ENCODE measurements at places on chromosomes 16 and 17. TPM values are rescaled to one million over a fixed set of nuclear protein-coding genes. Genes with fewer than 3 reads are reported as not detected.

The PVALEF gene
- total RNA-seq = not detected

- no peak for DNase-seq
Observed at GRCh38 chr17:19677736-19678379, 29.3 kb downstream of the ALDH3A2 start.

DNA sequence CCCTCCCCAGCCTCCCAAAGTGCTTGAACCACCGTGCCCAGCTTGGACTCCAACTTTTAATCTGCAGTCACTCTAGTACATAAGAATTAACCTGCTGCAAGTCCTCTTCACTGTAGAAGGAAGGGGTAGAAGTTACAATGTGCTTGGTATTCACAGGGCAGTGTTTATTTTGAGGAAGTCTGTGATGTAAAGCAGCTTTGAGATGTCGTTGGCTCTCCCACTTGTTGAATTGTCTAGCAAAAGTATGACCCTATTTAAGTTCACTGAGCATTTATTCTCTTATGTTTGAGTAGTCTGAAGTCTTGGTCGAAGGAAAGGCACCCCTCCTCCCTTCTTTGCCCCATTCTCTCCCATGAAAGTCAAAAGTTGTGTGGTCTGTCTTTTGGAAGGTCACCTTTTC, 28.2 kb downstream of the SF3B3 start:
- DNase-seq = no peak

DNA sequence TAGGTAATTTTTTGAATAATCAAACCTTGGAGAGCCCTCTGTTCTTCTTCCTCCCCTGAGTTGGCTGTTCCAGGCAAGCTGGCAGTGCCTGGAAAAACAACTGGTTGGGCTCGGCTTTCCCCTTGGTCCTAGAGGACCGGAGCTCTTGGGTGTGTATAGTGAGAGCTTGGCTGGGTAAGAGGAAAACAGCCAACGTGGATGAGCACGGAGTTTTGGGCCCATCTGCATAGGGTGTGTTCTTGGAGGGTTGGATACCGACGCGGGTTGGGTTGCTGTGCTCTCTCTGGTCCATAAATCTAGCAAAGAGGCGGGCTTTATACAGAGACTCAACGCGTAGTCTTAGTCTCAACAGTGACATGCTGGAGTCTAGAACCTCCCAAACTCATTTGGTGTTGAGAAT, 23.2 kb downstream of the ITGB3 start:
- DNase-seq = peak; percentile 97

DNA sequence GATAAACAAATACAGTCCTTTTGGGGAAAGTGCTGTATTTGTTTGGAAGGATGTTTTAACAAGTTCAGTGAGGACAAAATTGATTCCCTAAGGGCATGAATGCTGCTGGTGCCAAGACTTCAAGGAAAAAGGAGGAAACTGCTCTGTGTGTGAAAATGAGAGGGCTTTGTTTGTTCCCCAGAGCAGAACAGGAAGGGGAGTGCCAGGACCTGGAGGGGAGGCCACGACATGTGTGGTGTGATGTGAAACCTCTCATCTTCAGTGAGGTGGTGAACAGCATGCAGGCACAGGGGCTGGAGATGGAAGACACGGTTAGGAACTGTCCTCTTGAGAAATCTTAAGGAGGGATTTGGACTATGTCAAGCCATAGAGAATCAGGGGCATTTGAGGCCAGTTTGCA, 46.6 kb upstream of the GRIN2A start:
- DNase-seq = no peak

DNA sequence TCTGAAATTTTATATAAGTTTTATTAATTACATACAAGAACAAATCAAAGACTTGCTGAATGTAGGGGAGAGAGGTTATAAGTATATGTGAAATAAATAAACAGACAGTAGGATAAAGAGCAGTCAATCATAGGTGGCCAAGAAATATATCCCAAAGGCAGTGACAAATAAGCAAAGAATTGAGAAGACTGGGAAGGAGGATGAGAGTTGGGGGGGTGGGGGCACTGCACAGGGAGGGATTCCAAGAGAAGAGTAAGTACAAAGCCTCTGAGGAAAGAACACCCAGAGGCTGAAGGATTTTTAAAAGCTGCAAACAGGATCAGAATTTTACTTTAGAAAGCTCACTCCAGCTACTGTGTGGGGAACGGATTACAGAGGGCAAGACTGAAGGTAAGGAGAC, 2.8 kb downstream of the PELP1 start:
- no peak for DNase-seq

The MYLK3 gene
- total RNA-seq = 1.4 TPM

- peak; percentile 59 for DNase-seq
Observed at GRCh38 chr17:59838052-59838916, 54.5 kb downstream of the TUBD1 start.

DNA sequence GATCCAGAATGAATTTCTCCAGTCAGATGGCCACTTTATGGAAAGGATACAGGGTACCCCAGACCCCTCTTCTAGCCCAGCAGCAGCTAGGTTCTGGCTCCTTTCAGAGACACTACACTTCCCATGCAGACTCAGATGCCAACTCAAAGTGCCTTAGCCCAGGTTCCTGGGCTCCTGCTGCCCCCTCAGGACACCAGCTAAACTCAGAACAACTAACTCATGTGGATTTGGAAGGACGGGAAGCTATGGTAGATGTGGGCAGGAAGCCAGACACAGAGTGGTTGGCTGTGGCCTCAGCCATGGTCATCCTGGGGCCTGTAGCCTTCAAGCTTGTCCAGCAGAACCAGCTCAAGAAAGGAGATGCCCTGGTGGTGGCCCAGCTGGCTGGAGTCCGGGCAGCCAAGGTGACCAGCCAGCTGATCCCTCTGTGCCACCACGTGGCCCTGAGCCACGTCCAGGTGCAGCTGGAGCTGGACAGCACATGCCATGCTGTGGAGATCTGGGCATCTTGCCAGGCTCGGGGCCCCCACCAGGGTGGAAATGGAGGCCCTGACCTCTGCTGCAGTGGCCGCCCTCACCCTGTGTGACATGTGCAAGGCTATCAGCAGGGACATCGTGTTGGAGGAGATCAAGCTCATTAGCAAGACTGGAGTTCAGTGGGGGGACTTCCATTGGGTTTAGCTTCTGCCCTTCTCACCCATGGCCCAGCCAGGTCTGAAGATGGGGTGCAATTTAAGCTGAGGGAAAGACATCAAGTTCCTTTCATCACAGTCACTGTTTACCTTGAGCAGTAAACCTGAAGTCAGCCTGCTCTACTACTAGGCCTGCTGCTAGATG, 111.8 kb downstream of the N4BP1 start:
- DNase-seq = no peak

DNA sequence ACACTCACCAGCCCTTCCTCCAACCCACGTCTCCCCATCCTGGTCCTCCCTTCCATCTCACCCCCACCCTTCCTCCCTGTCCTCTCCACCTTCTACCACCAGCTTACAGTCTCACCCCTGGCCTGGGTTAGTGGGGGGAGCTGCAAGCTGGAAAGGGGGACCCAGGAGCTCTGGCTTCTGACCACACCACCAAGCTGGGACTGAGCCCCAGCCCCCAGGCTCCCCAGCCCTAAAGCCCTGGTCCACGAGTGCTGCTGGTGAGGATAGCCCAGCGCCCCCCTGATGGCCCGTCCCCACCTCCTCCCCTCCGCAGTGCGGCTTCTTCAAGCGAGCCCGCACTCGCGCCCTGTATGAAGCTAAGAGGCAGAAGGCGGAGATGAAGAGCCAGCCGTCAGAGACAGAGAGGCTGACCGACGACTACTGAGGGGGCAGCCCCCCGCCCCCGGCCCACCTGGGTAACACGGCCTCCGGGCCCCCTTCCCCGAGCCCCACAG, 7.2 kb upstream of the PDK2 start:
- DNase-seq = no peak

DNA sequence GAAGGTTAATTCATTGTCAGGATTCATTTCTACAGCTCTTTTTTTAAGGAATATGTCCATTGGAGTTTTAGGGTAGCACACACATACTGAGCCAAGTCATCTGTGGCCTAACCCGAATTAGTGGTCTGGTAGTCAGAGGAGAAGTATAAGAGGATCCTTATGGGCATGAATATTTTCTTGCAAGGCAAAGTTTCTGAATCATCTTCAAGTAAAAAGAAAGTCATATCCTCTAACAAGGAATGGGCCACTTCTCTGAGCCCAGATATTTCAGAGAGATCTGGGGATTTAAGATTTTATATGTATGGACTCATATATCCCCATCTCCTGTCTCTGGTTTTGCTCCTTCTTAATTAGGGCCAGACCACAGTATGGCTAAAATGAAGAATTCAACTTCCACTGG, 99.2 kb upstream of the CDH8 start:
- peak; percentile 2 for DNase-seq

GRCh38 chr17:79832218-79833109, 6.8 kb downstream of the CBX4 start:
- peak; percentile 39 for DNase-seq

GRCh38 chr16:8905168-8905762, 23.1 kb downstream of the LITAFD start:
- no peak for DNase-seq

The SHPK gene
- 9.4 TPM for total RNA-seq

- DNase-seq = no peak
Observed at GRCh38 chr16:88616736-88617135, 21.6 kb upstream of the IL17C start.

GRCh38 chr16:80667925-80668324, 127.1 kb downstream of the DYNLRB2 start:
- no peak for DNase-seq

DNA sequence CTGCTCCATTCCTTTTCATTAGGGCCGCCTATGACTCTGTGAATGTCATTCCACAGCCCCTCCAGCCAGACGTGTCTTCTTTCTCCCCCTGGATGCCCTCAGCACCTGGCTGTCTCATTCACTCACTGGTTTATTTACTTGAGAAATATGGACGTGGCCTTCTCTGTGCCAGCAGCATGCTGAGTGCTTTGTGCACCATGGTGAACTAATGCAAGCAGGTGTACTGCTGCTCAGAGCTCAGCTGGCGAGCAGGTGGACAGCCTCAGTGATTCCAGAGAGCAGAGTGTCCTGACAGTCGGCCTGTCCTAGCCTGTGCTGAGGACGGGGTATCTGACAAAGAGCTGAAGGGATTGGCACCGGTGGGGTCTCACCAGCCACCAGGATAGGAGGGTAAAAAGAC, 96.7 kb downstream of the GNAO1 start:
- DNase-seq = no peak

The CCDC200 gene
- not detected for total RNA-seq

DNA sequence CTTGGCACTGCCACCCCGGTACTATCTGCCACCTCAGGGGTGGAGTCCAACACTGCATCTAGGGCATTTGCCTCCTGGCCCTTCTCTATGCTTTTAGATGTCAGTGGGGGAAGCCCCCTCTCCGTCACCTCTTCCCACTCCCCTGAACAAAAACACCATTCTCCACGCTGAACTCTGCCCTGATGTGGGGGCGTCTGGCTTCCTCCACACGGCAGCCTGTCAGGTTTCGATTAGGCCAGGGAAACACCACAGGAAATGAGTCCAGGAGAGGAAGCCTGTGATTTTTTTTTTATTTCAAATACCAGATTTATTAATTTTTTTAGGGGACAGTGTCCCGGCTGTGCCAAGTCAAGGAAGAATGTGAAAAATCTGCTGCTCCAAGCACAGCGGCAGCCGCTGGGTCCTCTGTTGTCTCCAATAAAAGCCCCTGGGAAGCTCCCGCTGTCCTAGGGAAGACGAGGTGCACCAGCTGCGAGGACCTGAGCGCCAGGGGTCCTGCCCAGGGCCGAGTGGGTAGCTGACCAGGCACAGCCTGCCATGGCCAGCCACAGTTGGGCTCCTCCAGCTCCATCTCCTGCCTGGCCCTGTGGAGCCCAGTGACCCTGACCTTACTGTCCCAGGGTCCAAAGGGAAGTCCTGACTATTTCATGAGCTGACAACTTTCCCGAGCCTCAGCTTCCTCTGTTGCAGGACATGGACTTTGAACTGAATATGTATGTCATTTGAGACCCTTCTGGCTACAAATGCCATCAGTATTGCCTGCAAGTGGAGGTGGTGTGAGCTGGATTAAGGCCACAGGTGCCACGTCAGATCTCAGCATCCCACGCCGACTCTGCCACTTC, 336.7 kb downstream of the FOXL1 start:
- no peak for DNase-seq

DNA sequence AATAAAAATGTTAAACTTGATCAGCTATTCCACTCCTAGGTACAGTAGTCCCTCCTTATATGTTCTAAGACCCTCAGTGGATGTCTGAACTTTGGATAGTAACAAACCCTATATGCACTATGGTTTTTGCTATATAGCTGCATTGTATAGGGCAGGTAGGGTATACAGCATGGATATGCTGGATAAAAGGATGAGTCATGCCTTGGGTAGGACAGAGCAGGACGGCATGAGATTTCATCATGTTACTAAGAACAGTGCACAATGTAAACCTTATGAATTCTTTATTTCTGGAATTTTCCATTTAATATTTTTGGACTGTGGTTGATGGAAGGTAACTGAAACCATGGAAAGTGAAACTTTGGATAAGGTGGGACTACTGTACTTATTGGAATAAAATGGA, 235.1 kb downstream of the CEP112 start:
- DNase-seq = no peak

The SLC5A11 gene
- not detected for total RNA-seq

The ADAD2 gene
- total RNA-seq = not detected

- DNase-seq = no peak
Observed at GRCh38 chr17:57271821-57272220, 15.5 kb downstream of the MSI2 start.

The ERI2 gene
- total RNA-seq = 26.7 TPM

DNA sequence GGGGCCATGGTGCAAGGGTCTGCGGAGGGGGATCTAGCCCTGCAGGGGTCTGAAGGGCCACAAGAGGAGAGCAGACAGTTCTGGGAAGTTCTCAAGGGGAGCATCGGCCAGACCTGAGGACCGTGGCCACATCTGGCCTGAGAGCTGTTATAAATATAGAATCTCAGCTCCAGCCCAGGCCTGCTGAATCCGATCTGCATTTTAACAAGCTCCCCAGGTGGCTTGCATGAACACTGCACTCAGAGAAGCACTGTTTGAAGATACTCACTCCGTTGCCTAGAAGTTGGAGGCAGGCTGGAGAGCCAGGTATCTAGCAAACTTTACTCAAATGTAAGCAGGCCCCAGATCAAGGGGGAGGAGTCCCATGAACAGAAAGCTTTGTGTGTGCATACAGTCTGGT, 61.3 kb downstream of the NKD1 start:
- DNase-seq = peak; percentile 85

DNA sequence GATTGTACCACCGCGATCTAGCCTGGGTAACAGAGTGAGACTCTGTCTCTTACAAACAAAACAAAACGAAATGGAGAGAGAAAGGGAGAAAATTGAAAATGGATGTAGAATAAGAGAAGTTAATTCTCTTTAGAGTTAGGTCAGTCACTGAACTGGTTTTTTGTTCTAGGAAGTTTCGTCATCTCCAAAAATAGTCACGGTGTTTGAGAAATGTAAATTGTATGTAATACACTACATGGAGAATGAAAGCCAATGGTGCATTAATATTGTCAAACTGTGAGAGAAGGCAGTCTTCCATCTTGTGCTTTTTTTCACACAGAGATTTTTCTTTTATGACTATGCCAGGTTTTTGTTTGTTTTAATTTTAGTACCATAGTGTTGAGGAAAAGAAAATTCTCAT, 145.9 kb downstream of the BCAS3 start:
- DNase-seq = no peak

DNA sequence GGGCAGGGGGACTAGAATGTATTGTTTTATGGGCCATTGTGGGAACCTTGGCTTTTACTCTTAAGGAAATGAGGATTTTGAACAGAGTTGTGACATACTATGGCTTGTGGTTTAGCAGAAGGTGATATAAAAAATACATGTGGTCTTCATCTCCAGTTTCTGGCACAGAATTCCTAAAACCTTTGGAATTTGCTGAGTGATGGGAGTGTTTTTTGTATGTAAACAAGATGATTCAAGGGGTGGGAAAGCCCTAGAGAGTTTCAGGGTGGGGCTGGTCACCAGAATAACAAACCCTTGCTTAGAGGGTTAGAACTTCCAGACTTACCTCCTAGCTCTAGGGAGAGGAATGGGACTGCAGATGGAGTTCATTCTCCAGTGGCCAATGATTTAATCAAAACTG, 316.1 kb downstream of the PHKB start:
- DNase-seq = no peak
